Stimulated activated CD4-positive, alpha-beta T cell treated with anti-CD3 and anti-CD28 coated beads, Interleukin-12 subunit alpha, Interleukin-12 subunit beta, amount 100 ng/mL, for 24 hours (primary cell): ENCODE measurements at places on chromosomes 6 and 20.

DNA sequence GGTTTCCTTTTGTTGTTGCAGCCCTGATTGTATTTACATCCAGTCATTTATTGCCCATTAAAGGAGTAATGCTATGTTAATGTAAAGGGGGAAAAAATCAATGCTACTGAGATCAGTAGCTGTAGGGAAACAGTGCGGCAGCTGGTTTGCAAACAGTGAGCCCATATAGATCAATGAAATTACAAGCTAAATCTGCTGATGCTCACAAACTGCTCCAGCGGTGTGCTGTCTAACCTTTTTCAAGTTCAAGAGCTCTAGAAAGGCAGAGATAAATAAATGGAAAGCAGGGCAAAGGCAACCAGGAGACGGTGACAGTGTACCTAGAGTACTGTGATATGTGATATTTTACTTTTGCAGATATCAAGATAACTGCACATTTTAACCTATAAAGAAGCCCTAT is 449.0 kb upstream of the MMS22L start:
- DNase-seq = no peak

DNA sequence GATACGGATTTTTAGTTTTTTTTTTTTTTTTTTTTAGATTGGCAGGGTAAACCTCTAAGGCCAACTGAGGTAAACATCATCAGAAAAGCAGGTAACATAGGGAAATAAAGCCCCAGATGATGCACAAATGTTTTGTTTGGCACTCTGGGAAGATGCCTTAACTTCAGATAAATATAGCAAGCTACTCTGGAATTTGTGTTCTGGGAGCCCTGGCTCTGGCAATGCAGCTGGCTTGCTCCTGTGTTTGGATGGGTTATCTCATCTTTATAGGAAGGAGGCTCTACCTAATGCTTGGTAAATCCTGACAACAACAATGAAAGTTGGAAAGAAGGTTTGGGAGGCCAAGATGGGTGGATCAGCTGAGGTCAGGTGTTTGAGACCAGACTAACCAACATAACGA is 77.4 kb downstream of the GFOD1 start:
- DNase-seq = no peak

DNA sequence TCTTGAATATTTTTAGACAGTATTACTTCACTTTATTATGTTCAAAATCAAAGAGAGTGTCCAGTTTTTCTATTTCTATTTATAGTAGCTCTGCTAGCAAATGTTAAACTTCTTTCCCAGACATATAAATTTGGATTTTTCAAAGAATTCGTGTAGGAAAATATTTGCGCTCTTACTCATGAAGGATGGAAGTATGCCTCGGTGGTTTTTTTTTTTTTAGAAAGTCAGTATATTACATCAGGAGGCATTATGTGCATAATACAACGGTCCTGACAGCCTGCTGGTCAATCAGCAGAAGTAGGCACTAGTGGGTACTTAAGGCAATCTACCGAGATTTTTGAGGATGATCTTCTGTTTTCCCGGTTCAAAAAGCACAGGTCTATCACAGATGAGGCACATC is 249.3 kb downstream of the TBX18 start:
- DNase-seq = no peak

DNA sequence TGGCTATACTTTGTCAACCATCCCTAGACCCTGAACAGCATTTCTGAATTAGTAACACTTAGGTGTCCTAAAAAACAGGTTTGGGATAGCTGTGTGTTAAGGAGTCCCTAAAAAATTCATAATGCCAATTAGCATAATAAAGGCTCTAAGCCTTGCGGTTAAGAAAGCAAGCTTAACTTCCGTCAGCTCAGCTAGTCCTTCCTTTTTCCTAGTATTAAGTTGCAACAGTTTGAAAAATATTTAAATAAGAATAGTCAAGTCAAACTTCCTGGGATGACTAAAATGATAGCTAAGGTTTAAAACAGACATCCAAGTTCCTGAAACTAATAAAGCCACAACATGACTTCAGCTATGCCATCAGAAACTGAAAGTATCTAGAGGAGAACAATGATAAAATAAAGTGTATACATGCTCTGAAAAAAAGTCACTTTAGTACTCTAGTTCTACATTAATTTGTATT is 3.5 kb downstream of the AKIRIN2 start:
- no peak for DNase-seq

- DNase-seq = no peak
Observed at GRCh38 chr20:49810491-49811190, 2.0 kb upstream of the SLC9A8 start.

GRCh38 chr6:138092686-138093085 is 14.5 kb downstream of the PERP start:
- no peak for DNase-seq

DNA sequence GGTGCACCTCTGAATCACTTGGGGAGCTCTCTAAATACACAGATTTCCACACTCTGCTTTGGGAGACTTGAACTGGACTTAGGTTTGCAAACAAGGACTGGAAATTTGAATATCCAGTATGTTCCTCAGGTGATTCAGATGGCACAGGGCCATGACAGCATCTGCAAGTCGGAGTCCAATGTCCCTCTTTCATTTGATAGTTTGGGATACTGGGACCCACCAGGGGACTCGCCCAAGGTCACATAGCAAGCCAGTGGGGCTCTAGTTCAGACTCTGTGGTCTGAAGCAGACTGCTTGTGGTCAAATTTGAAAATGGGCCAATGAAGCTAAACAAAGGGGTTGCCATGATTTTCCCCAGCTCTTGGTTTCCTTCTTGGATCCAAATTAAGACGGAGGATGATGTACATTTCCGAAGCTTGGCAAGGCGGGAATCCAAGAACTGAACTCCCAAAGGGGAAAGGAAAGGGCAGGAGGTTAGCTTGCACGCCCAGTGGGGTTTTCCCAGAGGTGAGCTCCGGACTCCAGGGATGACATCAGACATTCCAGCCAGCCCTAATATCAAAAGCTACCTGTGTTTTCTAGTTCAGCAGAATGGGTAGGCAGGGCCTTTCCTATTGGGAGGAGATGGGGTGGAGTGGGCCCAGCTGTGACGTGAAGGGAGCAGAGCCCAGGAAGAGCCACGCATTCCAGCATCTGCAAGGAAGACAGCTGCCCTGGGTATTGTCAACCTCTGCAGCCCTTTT is 3.4 kb upstream of the SYS1 start:
- DNase-seq = no peak

DNA sequence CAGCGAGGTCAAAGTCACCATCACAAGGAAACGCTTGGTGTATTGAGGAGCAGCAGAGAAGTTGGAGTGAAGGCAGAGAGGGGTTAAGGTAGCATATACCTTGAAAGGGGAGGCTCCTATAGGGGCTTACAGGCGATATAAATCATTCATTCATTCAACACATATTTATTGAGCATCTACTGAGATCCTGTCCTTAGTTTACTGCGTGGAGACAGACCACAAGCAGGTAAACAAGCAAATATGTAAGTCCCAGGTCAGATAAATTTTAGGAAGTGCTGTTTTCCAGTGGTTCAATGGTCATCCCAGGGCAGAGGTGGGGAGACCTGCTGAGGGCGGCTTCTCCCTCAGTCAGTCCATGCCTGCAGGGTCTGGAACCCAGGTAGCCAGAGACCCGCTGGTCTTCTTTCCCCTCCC is 761 bp upstream of the DNMT3B start:
- DNase-seq = no peak

GRCh38 chr20:36856691-36857635 is 19.0 kb upstream of the TLDC2 start:
- no peak for DNase-seq

DNA sequence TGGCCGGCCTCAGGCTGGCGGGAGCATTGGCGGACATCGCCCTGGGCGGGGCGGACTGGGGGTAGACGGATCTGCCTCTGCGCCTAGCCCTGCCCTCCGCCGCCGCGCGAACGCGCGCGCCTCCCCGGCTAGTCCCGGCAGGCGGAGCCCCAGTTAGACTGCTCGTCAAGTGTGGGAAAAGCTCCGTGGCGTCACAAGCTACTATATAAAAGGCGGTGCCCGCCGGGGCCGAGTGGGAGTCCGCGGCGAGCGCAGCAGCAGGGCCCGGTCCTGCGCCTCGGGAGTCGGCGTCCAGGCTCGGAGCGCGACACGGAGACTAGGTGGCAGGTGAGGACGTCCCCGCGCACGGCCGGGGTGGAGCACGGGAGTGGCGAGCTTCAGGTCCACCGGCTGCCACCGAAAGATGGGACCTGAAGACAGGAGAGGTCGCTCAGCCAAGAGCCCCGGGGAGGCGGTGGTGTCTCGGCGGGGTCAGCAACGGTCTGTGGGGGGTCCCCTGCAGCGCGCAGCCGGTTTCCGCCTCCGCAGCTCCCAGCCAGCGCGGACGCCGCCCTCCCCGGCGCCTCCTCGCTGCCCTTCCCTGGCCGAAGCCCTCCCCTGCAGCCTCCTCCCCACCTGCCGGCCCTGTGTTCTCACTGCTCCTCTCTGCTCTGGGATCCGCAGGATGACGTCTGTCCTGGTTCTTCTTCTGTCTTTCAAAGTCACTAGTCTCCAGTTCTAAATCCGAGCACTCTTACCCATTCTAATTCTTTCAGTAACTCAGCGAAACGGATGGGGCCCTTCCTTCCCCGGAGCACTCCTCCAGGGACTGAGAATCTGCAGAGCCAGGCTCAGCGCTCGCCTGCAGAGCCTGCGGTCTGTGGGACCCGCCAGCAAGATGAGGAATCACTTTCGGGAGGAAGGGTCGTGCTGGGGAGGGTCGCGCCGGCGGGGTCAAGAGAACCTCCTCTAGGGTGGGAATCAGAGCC is 4.3 kb upstream of the RIPK1 start:
- DNase-seq = peak; percentile 87

- DNase-seq = no peak
Observed at GRCh38 chr6:165858586-165858985, 195.5 kb upstream of the PDE10A start.

DNA sequence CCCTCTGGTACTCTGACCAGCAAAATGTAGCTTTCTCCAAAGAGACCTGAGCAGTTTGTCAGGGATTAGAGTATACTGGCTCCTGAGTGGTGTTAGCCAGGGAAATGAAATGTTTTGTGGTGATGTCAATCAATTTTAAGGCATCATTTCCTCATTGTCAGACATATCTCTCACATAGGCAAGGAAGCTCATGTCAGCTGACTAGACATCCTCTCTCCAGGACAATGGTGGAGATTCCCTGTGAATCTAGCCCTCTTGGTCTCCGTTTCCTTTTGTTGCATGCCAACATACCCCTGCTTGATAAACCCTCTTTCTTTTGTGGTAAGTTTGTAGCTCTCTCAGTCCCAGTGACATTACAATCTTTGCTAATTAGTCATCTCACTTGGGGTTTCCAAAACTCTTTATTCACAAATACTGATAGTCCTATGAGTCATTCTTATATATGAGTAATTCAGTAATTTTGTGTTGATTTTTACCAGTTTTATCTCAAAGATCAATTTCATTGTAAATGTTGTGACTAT is 135.6 kb upstream of the PTPRK start:
- no peak for DNase-seq

- DNase-seq = no peak
Observed at GRCh38 chr6:134065706-134066105, 13.3 kb upstream of the SLC2A12 start.

GRCh38 chr6:165823609-165824326 is 160.7 kb upstream of the PDE10A start:
- DNase-seq = no peak

GRCh38 chr6:101935732-101936131 is 542.2 kb downstream of the GRIK2 start:
- DNase-seq = no peak

DNA sequence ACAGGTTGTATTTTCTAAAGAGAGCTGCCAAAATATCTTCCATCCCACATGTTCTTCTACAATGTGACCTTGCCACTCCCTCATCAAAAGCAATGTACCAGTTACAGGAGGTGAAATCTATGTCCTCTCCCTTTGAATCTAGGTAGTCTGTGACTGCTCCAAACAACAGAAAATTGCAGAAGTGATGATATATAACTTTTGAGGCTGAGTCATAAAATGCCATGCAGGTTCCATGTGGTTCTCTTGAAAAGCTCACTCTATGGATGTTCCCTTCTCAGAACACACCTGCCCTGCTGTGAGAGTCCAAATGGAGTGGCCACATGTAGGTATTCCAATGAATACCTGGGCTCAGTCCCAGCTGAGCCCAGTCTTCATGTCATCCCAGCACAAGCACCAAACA is 16.9 kb upstream of the PHIP start:
- no peak for DNase-seq

GRCh38 chr20:49560186-49560585 is 7.8 kb downstream of the PTGIS start:
- no peak for DNase-seq

- DNase-seq = no peak
Observed at GRCh38 chr6:77548662-77549366, 85.5 kb upstream of the HTR1B start.

DNA sequence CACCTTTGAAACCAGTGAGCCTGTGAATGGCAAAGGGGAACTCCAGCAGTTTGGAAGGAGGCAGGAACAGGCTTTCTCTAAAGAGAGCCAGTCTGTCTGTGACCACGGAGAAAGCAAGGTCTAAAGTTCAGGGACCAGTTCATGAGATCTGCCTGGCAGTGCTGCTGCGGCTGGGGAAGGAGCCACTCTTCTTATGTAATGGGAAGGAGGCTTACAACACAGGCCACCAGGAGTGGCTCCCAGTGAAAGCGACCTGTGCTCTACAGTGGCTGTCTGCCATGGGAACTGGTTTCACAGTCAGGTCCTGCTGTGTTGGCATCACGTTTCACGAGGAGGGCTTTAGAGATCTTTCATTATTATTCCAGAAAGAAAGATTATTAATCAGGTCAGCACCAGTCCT is 291.9 kb upstream of the PRDM1 start:
- no peak for DNase-seq

GRCh38 chr6:35724059-35724458 is 12.8 kb upstream of the ARMC12 start:
- no peak for DNase-seq

- DNase-seq = no peak
Observed at GRCh38 chr6:161161889-161162624, 111.8 kb downstream of the AGPAT4 start.

DNA sequence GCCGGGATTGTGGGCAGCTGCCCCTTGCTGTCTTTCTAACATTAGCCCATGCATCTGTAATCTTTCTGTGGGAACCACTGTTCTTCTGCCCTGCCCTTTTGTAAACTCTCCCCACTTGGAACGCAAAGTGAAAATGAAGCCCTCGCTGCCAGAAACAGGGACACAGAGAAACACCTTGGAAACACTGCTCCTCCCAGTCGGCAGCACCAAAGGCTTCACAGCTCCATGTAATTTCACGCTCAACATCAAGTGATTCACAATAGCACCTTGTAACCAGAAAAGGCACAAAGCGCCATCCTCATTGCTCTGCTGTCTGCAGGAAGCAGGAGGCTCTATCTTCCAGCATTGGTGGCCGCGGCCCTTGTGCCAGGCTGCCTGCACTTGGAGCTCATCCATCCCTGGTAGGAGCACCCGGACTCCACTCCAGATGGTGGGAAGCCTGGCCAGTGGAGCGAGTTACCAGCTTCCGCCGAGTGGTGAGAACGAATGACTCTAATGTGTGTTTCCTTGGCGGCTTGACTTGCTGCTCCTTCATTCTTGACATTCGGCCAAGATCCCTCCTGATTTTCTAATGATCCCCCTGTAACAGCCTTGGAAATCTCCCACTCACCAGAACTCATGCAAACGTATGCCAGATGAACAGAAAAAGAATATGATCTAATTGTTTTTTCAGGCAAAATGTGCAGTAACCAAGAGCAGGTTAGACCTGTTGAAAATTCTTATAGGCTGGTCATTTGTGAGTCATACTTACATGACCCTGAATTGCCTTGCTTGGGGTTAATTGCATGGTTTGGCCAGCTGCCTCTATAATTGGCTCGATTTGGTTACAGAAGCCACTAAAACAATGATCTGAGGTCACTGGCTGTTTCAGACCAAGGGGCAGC is 169.1 kb upstream of the CDYL start:
- DNase-seq = no peak
